ENCODE measurements at places on chromosomes 7 and 10.

DNA sequence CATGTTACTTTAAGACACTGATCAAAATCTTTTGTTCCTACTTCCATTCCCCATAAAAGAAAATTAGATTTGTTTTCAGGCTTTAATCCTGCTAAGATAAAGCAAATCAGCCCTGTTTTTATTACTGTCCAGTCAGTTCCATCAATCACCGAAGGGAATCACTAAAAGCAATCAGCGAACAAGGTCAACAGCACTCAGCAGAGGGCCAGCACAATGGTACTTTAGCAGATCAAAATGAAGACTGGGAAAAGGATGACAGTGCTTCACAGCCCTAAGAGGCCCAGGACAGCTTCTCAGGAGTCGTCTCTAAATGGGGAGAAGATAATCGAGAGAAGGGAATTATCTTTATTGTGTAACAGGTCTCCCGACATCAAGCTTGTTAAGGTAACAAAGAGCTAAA, 32.7 kb downstream of the SEM1 start:
- no peak for DNase-seq

DNA sequence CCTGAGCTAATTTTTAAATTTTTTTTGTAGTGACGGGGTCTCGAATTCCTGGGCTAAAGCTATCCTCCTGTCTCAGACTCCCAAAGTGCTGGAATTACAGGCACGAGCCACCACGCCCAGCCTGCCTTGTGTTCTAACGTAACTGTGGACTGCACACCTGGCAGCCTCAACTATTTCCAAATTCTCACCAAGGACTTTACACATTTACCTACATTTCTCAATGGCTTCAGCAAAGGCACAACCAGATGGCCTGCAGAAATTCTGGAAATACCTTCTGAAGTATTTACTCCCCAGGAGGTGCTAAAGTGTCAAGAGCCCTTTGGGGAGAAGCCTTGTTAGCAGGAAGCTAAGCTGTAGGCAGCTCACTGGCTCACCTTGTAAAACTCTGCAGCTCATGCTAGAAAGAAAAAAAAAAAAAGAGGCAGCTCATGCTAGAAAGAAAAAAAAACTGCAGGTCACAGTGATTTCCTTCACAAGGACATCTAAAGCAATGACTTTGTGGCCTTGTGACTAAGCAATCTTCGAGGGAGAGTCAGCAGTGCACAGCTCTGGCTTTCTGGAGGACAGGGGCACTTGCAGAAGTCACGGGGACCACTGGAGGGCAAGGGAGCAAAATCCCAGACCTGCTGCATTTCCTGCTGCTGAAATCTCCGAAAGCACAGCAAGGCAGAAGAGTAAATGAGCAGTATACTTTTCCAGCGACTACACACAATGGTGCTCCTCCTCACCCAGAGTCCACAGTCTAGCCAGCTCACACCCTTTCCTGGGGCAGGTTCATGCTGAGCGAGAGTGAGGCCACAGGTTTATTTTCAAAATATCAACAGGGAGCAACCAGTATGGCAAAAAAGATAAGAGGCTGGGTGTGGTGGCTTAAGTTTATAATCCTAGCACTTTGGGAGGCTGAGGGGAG, 40.4 kb downstream of the BAIAP2L1 start:
- no peak for DNase-seq

- no peak for DNase-seq
These were observed 100.5 kb downstream of the TACC2 start for GRCh38 chr10:122089311-122090017.

DNA sequence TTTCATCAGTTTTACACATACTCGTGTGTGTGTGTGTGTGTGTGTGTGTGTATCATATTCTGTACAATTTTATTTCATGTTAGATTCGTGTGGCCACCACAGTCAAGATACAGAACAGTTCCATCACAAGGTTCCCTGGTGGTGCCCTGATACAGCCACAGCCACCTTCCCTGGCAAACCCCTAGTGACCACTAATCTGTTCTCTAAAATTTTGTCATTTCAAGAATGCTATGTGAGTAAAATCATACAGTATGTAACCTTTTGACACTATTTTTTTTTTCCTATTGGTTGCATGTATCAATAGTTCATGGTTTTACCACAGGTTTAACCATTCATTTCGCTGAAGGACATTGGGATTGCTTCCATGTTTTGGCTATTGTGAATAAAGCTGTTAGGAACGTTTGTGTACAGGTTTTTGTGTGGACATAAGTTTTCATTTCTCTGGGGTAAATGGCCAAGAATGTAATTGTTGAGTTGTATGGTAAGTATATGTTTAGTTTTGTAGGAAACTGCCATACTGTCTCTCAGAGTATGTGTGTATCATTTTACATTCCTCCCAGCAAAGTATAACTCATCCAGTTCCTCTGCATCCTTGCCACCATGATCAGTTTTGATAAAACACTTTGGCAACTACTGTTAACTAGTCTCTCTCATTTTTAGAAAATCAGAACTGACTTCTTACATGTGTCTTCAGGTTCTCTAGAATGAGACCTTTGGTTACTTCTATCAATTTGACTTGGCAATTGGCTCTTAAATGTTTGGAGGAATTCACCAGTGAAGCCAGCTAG, 20.6 kb downstream of the KLHDC10 start:
- DNase-seq = no peak

- DNase-seq = no peak
These were observed 122.3 kb upstream of the NEBL start for GRCh38 chr10:21019436-21019835.

GRCh38 chr7:55174856-55175255, 156.0 kb downstream of the EGFR start:
- no peak for DNase-seq
